Left renal cortex interstitium (tissue), 4 donors: ENCODE measurements at places on chromosomes 1 and 21. TPM values are rescaled to one million over a fixed set of nuclear protein-coding genes. Genes with fewer than 3 reads are reported as not detected.

- DNase-seq, result no peak
These were observed 17.3 kb upstream of the TSPEAR start for GRCh38 chr21:44728716-44729115.

- DNase-seq, result no peak
These were observed 217.9 kb downstream of the USP25 start for GRCh38 chr21:15947677-15948076.

- no peak for DNase-seq
These were observed 26.3 kb downstream of the KIAA0319L start for GRCh38 chr1:35530946-35531345.

- no peak for DNase-seq
These were observed 121.4 kb downstream of the PRDM16 start for GRCh38 chr1:3190256-3191041.

- DNase-seq, result no peak
These were observed 73.8 kb upstream of the MORC3 start for GRCh38 chr21:36246080-36246631.

- DNase-seq, result no peak
These were observed 113.4 kb downstream of the DISP1 start for GRCh38 chr1:222928212-222928611.

DNA sequence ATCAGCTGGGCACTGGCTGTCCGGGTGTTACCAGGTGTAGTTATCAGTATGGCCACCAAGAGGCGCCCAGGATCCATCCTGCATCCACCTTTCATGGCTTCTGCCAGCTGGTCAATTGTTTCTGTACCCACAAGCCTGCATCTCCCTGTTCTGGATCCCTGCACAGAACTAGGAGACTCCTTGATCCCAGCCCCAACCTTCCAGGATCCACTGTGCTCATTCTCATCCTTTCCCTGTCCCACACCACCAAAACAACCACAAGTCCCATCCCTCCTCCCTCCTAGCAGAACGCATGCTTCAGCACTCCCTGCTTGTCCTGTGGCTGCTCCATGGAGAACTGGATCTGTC lies 27.2 kb upstream of the FOXE3 start:
- peak; percentile 64 for DNase-seq

- DNase-seq, result no peak
These were observed 87.6 kb downstream of the NENF start for GRCh38 chr1:212520299-212520698.

- no peak for DNase-seq
These were observed 697.2 kb downstream of the USP25 start for GRCh38 chr21:16426936-16427335.

- no peak for DNase-seq
These were observed 9.7 kb downstream of the KIF14 start for GRCh38 chr1:200610846-200611245.

The KIRREL1 gene
- polyA plus RNA-seq, result 167 TPM

The SLC16A4 gene
- polyA plus RNA-seq, result 116 TPM

The YBX1 gene
- 644 TPM for polyA plus RNA-seq
